CD8-positive, alpha-beta memory T cell (primary cell): ENCODE measurements at places on chromosomes 3 and 15. TPM values are rescaled to one million over a fixed set of nuclear protein-coding genes. Genes with fewer than 3 reads are reported as not detected.

Gene LTK
- 0.27 TPM for total RNA-seq

Gene XCR1
- total RNA-seq: not detected

Gene CEMIP
- total RNA-seq: not detected

Gene CLSTN2
- total RNA-seq: not detected

- no peak for DNase-seq
Observed at GRCh38 chr3:168219530-168219929, 123.8 kb upstream of the GOLIM4 start.

DNA sequence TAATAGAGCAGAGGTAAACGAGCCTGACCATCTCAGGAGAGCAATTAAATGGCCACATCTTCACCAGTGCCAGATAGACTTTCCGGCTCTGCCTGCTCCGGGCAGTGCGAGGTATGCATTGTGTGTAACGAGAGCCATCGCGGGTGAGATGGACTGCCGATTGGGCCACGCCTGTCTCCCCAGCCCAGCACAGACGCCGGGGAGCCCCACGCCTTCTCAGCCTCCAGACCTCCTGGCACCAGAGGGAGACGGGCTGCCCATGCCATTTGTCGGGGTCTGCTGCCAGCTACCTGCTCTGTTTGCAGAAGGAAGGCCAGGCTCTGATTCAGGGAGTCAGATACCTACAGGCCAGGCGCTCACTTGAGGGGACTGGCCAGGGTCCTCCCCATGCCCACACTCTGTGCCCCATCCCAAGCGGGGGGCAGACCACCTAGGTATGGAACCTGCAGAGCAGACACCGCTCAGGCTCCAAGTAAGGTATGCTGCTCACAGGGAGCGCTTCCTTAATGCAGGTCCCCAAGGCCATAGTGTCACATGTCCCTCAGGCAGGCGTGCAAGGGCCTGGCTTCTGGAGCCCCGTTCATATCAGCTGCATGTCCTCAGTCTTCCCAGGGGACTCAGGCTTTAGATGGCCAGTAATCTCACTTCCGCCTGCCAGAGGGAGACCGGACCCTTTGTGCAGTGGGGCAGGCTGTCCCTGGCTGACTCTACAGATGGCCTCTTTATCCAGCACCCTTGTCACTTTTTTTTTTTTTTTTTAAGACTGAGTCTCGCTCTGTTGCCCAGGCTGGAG, 62.2 kb downstream of the DNAJB8 start:
- DNase-seq: no peak

DNA sequence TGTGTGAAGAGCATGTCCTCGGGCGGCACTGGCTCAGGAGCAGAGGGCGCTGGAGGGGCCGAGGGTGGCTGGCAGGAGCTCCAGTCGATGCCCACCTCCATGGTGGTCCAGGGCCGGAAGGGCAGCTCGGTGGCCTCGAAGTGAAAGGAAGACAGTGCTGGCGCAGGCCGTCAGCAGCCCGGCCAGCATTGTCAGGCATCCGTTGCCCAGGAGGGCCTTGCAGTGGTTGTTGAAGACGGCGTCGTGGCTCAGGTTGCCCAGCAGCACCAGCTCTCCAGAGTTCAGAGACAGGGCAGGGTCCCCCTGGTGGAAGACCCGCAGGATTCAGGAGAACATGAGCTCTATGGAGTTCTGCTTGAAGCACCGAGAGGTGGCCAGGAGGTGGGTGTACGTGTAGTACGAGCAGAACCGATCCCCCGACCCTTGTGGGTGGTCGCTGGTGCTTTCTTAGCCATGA, 16.5 kb upstream of the SIAH2 start:
- no peak for DNase-seq

DNA sequence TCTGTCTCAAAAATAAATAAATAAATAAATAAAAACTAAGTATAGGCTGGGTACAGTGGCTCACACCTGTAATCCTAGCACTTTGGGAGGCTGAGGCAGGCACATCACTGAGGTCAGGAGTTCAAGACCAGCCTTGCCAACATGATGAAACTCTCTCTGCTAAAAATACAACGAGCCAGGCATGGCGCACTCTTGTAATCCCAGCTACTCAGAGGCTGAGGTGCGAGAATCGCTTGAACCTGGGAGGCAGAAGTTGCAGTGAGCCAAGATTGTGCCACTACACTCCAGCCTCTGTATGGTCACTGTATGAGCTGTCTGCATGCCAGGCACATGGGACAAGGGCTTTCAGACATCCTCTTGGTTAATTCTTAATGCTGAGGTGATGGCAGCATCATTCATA, 28.7 kb downstream of the TIPIN start:
- no peak for DNase-seq
